ENCODE measurements at places on chromosomes 7 and 10.

DNA sequence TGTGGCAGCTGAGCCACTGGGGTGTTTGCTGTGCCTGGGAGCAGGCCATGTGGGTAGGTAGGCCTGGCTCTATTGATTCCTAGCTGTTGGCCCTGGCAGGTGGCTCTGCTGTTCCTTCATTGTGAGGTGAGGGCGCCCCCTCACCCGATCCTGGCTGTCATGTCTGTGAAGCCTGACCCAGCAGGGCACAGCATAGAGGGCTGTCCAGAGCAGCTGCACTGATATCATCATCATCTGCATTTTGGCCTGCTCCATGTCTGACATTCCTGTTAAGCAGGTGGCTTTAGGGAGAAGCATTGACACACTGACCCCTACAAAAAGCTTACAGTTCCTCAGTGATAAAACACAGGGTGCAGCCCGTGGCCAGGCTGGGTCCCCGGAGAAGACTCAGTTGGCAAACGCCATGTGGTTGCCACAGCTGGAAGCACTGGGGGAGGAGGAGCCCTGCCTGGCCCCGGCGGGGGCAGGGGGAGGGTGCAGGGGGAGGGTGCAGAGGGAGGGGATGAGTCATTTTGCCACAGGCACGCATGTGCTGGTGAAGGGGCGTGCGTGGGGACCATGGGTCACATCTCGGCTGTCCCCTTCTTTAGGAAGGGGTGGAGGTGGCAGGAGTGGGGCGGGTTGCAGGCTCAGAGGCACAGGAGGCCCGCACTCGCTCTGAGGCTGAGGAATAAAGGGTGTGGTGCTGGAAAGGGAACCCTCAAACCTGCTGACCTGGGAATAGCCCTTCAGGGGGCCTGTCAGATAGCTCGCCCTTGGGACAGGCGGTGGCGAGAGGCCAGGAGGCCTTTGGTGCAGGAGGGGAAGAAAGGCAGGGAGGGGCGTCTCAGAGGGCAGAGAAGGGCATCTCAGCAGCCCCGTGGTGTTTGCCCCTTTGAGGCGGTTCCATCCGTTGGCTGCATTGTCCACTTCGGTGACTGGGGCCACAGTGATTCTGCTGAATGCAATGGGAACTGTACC lies 31.6 kb downstream of the IKZF1 start:
- no peak for DNase-seq

- DNase-seq: no peak
These were observed 267.7 kb upstream of the NFE2L3 start for GRCh38 chr7:25884265-25884828.

GRCh38 chr10:69456880-69457693 lies 5.8 kb downstream of the TSPAN15 start:
- DNase-seq: no peak

GRCh38 chr7:151864081-151864480 lies 12.8 kb downstream of the PRKAG2 start:
- DNase-seq: peak; percentile 31

GRCh38 chr7:102925976-102926782 lies 13.4 kb downstream of the LRRC17 start:
- no peak for DNase-seq
